ENCODE measurements at places on chromosomes 5 and 9.

- DNase-seq, result no peak
These were observed 523.5 kb downstream of the CDH12 start for GRCh38 chr5:22329683-22330082.

- DNase-seq, result no peak
These were observed 20.2 kb upstream of the UBTD2 start for GRCh38 chr5:172303572-172304335.

DNA sequence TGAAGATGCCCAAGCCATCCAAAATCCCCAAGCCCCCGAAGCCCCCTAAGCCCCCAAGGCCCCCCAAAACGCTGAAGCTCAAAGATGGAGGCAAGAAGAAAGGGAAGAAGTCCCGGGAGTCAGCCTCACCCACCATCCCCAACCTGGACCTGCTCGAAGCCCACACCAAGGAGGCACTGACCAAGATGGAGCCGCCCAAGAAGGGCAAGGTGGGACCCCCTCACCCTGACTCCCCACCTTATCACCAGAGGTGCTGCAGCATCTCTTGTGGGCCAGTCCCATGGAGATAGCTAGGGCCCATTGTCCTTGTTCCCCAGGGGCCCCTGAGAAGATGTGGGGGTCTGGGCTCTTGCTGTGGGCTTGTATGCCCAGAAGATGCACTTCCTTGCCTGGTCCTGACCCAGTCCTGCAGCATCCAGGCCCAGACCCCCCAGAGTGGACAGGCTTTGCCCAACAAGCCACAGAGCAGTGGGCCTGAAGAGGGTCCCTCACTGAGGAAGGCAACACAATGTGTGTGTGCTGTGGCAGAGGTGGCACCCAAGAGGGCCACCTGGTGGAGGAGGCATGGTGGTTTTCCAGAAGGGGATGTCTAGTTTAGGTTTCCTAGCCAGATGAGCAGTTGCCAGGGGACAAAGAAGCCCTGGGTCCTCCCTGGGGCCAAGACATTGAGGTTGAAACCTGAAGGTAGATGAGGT is 84.1 kb downstream of the PHF2 start:
- DNase-seq, result no peak

GRCh38 chr5:126752081-126752785 is 24.7 kb upstream of the LMNB1 start:
- DNase-seq, result no peak

DNA sequence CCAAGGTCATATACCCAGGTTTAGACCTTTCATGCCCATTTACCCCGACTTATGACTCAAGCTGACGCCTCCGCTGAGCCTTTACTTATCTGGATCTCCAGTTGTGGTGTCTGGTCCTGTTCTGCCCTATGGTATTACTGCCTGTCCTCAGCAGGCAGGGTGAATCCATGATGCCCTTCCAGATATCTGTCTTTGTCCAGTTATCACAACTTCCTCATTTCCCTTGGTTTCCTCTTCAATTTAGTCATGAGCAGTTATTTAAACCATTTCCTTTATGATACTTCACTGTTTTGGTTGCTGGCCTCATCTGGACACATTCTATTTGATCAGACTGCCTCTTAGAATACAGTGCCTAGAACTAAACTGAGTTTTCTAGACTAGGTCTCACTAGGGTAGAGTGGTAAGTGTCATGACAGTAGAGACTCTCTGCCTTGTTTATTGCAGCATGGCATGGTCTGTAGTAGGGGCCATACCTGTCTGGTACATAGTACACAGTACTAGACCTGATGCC is 93.3 kb downstream of the MELK start:
- DNase-seq, result peak; percentile 13

DNA sequence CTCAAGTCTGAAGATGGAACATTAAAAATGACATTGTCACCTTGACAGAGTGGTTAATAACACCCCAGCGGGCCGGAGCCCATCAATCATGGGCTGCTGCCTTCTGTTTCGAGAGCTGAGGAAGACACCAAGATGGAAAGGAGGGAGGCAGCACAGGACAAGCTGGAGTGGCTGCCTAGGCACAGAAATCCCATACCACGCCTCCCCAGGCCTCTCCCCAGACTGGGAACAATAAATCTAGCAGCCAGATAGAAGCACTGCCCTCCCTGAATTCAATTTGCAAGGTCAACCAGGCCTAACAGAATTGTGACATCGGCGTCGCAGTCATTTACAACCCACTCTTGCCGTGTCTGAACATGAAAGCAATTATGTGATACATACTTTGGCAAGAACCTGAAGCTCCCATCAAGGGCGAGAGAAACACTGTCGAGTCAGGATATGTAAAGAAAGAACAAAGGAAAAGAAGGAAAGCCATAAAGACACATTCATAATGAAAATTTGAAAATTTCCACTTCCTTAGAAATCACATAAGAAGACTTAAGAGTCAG is 35.4 kb upstream of the ZNF354A start:
- DNase-seq, result no peak

GRCh38 chr5:173534031-173534430 is 82.4 kb downstream of the BOD1 start:
- no peak for DNase-seq

- no peak for DNase-seq
These were observed 4.7 kb downstream of the SH3RF2 start for GRCh38 chr5:145941096-145941447.

GRCh38 chr5:95631991-95632675 is 12.2 kb downstream of the GPR150 start:
- DNase-seq, result peak; percentile 61

DNA sequence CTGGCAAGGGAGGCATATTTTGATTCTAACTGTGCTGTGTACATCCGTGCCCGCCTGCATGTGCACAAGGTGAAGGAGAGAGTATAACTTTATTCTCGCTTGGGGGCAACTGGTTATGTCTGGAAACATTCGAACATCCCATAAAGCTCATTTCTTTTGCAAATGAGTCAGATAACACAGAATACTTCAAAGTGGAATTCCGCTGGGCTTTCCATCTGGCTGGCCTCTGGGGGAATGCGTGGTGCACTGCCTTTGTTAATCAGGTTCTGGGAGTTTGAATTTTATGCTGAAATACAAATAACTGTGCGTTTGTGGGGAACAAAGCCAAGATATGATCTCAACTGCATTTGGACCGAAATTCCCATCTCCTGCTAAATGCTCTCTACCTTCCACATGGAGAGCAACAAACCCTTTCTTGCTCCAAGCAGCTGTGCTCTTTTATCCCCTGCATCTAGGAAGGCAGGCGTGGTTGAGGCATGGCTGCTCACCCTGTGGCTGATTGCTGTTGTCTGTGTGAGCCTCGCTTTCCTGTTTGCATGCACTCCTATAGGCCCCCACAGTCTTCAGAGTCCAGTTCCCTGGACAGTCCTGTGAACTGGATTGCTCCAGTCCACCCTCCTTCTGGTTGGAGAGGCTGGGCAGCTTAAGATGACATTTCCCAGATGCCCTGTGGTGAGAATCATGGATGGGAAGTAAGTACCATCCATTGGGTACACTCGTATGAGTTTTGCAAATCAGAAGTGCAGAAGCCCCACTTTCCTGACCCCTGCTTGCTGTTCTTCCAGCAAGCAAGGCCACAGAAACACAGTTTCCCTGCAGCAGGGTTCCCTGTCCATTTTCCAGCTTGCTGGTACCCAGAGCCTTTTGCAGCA is 82.9 kb upstream of the ALDH1B1 start:
- DNase-seq, result peak; percentile 8

GRCh38 chr9:84300271-84300670 is 40.3 kb downstream of the SLC28A3 start:
- peak; percentile 33 for DNase-seq

DNA sequence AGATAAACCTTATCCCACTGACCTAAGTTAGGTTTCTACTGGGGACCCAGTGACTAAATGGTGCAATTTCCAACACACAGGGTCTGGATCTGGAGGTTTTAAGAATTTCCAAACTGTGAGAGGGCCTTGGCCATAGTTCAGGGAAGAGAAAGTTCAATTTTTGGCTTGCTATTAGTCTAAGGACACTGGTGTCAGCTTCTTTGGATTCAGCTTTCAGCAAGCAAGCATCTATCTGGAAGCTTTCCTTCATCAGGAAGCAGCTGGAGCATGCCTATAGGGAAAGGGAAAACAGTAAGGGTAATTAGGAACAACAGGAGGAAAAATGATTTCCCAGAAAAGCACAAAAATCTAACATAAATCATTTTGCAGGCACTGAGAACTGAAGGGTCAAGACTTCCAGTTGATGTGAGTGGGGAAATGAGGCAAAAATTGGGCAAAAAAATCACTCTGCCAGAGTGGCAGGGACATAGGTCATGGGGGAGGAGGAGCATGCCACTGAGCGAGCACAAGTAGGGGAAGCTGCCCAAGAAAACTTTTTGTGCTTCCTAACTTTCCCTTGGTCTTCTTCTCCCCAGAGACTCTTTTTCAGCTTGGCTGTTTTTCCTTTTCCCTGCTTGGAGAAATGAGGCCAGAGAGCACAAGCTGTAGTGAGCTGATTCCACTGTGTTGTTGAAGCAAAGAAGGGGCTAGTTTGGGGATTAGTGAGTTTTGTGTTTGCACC is 299.6 kb downstream of the FGF10 start:
- DNase-seq, result no peak

DNA sequence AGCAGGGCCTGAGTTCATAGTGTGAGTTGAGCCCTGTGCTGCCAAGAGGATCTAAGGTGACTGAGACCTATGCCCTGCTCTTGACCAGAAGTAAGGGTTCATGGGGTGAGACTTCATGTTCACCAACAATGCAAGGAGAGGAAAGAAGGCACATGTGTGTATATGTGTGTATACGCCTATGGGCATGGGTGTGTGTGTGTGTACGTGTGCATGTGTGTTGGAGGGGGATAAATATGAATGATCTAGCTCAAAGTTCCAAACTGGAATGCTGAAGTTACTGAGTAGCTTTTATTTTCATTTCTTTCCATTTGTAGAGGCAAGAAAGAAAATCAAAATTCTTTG is 25.6 kb upstream of the HAND1 start:
- DNase-seq, result no peak

DNA sequence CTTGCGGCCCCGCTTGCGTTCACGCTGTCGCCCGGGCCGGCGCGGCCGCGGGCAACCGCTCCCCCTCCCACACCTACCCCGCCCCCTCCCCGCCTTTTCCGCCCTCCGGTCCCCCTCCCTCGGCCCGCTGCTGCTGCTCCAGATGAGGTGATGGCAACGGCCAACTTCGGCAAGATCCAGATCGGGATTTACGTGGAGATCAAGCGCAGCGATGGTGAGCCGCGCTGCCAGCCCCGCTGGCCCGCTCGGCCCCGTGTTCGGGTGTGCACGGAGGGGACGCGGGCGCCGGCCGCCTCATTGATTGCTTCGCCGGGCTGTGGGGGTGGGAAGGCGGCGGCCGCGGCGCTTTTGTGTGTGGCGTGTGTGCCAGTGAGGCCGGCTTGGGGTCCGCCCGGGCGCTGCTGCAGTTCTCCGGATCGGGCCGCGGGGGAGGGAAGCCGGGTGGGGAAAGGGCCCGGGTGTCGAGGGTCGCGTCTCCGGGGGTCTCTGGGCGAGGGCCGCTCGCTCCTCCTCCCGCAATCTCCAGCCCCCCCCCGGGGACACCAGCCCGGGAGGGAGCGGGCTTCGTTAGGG is 403 bp downstream of the KIF2A start:
- DNase-seq, result peak; percentile 66

GRCh38 chr5:143713047-143714003 is 98.6 kb upstream of the HMHB1 start:
- DNase-seq, result no peak

- DNase-seq, result no peak
These were observed 207.6 kb upstream of the MSX2 start for GRCh38 chr5:174516741-174517140.

DNA sequence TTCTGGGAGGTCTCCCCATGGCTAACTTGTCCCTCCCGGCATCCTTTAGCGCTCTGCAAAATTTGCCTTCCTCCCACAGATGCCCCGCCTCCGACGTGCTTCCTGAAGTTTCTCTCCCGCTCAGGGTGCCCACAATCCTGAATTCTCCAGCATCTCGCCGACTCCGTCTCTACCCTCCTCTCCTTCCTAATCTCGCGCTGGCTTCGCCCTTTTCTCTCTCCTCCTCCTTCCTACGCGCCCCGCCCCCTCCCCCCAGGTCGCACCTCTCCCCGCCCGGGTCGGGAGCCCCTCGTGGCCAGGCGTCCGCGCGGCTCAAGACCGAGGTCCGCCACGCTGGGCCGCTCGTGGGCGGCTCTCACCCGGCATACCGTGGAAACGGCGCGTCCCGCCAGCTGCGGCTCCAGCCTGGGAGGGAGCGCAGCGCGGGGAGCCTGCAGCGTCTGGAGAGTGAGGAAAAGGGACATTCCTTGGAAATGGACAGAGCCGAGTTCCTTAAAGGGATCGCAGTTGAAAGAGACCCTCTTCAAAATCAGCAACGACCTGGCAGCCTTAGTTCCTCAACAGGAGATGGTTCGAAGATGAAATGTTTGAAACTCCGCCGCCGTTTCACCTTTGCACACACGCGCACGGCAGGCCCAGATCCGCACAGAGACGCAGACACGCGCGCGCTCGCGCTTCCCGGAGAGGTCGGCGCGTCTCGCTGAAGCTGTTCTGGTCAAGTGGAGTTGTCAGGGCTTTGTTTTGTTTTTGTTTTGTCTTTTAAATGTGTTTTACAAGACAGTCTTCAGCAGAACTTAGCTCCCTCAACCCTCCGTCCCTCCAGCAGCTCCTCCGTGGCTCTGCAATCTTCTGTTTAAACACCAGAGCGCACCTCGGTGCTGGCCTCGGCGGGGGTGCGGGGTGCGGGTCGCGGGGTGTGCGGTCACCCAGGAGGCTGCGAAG is 5.0 kb upstream of the IRX2 start:
- no peak for DNase-seq

DNA sequence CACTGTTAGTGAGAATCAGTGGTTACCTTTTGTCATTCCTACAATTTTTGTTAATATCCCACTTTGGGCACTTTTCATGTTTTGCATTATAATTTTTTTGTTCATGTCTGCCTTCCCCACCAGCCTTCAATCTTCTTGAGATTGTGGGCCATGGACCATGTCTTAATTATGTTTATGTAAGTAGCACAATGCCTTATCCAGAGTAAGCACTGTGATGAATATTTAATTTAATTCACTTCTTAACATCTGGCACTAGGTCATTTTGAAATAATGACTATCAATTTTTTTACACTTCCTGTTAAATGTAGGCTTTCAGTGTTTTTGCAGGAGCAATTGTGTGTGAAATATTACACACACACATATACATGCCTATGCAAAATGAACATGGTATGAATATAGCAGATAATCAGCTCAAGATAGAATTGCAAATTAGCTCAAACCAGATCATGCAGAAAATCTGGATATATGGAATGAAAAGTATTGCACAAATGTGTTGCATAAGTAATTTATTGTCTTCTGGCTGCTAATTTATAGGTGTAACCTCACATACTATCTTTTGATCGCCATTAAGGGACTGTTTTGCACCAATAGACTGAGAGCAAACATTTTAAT is 5.3 kb upstream of the SHOC1 start:
- no peak for DNase-seq

DNA sequence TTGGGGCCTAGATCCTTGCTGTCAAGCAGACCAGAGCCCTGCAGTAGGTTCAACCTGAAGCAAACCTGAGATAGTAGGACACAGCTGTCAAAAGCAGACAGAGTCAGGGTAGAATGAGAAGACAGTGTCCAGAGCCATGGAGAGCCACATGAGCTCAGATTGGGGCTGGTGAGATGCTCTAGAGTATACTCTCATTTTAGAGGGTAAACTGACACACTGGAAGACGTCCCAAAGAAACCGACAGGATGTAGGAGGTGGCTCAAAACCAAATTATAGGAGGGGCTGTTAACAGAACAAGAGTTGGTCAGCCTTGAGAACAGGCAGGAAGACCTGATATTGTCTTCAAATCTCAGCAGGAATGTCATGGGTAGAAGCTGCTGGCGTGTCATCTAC is 11.5 kb downstream of the CCDC69 start:
- DNase-seq, result no peak

- no peak for DNase-seq
These were observed 87.9 kb upstream of the MAMDC2 start for GRCh38 chr9:69955536-69956355.
